ENCODE measurements at places on chromosomes 2 and 18. TPM values are rescaled to one million over a fixed set of nuclear protein-coding genes. Genes with fewer than 3 reads are reported as not detected.

- DNase-seq, result peak; percentile 72
Measured at GRCh38 chr2:201860636-201861066, 54.3 kb downstream of the CDK15 start.

GRCh38 chr2:201116115-201116958 is at the start of gene CFLAR:
Gene CFLAR, plus strand, starts transcription at chr2:201116164. Its CDS starts 13,702 bp downstream, at chr2:201129866.
- DNase-seq, result peak; percentile 84

- DNase-seq, result no peak
Measured at GRCh38 chr2:128778843-128779242, 460.2 kb upstream of the HS6ST1 start.

SATB2 gene
- total RNA-seq, result 0.49 TPM

UPP2 gene
- not detected for total RNA-seq

GRCh38 chr2:13583609-13584008 is 866.9 kb downstream of the TRIB2 start:
- no peak for DNase-seq

DNA sequence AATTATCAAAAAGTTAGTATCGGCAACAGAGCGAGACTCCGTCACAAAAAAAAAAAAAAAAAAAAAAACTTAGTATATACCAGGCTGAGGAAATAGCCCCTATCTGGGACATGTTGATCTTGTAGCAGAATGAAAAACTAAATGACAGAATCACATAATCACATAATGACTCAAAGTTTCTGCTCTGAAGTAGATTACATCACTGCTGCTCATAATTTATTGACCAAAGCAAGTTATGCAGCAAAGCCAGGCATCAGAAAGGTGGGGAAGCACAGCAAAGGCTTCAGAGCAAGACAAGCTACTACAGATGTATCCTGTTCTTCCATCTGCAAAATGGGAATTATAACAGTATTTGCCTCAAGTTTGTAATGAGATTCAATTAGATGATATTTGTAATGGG is 68.1 kb downstream of the BOD1L2 start:
- no peak for DNase-seq

- no peak for DNase-seq
Measured at GRCh38 chr2:7701791-7702190, 784.6 kb downstream of the RNF144A start.

RNU2-63P gene
- 8.9 TPM for total RNA-seq

- DNase-seq, result no peak
Measured at GRCh38 chr2:18001671-18002070, 123.2 kb downstream of the KCNS3 start.

NDC80 gene
- 3.9 TPM for total RNA-seq

CAPN10 gene
- total RNA-seq, result 88.9 TPM

DNA sequence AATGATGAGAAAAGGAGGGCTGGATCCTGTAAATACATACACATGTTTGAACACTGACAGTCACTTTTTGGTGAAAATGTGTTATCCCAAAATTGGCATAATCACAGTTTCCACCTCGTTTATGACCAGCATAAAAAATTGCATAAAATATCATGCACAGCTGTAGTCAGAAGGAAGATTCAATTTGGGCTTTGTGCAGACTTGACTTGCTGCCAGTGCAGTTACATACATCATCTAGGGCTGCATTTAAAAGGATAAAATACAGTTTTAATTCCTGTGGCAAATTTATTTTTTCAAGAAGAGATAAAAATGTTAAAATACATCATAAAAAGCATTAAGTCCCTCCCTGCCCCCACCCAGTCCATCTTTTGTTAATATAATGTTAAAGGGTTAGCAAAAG is 103.8 kb downstream of the VWC2L start:
- DNase-seq, result no peak

GRCh38 chr2:204032301-204032700 is 95.7 kb downstream of the ICOS start:
- DNase-seq, result no peak

CMPK2 gene
- total RNA-seq, result 2.9 TPM

GRCh38 chr2:211439011-211439410 is 882.6 kb downstream of the CPS1 start:
- DNase-seq, result no peak

DNA sequence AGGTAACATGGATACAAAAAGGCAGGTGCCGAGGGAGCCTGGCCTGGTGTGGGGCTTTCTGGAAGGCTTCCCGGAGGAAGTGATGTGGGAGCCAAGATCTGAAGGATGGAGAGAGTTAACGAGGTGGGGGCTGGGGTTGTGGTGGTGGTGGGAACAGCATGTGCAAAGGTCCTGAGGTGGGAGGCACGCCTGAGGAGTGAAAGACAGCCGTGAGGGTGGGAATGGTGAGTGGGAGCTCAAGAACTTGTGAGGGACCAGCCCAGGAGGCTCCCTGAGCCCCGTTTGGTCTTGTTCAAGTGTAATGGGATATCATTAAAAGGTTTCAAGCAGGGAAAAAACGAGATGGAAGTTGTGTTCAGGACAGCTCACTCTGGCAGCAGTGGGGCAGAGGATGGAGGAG is 35.2 kb downstream of the TRPM8 start:
- DNase-seq, result no peak

- DNase-seq, result no peak
Measured at GRCh38 chr2:26086155-26086637, 52.3 kb downstream of the RAB10 start.
